G401 (cell line): ENCODE measurements at places on chromosomes 3 and 15. TPM values are rescaled to one million over a fixed set of nuclear protein-coding genes. Genes with fewer than 3 reads are reported as not detected.

DNA sequence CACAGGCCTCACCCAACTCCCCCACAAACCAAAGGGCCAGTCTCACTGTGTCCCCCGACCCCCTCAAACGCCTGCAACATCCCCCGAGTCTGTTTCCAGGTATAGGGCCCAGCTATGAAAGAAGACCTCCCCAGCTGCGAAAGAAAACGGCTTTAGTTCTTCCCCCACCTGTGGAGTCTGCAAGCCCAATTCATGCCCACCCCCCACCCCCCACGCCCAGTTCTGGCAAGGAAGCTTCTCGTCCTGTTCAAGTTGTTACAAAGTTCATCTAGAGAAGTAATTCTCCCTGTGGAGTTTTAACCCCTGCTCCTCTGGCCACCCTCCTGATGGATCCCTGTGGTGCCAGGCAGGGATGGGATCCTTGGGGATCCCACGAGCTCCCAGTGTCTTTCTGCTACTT is 54.4 kb downstream of the CCDC66 start:
- DNase-seq = no peak

GRCh38 chr3:14740983-14741382 is 66.0 kb downstream of the C3orf20 start:
- no peak for DNase-seq

GRCh38 chr3:128276577-128277183 is 123.4 kb downstream of the EEFSEC start:
- DNase-seq = no peak

- peak; percentile 35 for DNase-seq
Measured at GRCh38 chr15:54424171-54424570, 445.9 kb downstream of the UNC13C start.

DNA sequence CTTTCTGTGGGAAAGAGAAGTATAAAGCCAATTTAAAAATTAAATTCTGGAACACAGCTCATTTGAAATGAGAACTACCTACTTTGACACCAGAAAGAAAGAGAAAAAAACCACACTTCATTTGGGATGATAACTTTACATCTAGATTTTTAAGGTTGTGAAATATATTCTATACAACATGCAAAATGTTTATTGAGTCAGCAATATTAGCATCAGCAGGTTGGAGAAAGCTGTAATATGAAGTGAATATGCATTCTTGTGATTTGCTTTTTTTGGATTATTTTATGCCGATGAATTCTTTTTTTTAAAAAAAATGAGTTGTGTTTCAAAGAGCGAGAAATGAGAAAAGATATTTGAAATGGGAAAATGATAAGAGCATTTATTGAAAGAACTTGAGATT is 307.0 kb upstream of the DPPA4 start:
- no peak for DNase-seq

DNA sequence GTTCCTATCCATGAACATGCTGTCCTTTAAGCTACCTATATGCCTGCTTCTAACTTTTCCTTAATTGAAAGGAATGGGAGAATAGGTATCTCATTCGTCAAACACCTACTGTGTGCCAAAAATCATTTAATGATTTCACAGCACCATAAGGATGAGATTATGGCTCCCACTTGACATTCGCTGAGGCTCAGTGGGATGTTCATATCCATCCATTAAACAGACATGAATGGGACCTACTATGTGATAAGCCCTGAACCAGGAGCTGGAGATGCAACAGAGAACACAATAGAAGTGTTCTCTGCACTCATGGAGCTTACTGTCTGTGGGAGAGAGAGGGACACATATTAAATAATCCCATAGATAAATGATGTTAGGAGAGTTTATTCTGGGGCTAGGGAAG is 49.7 kb downstream of the HRH1 start:
- no peak for DNase-seq

GRCh38 chr3:155870945-155871745 is 695 bp downstream of the GMPS start:
- DNase-seq = peak; percentile 44

The PROK2 gene
- not detected in 2 replicates for total RNA-seq
